NCI-H526 (cell line): ENCODE measurements at places on chromosomes 13 and 19.

DNA sequence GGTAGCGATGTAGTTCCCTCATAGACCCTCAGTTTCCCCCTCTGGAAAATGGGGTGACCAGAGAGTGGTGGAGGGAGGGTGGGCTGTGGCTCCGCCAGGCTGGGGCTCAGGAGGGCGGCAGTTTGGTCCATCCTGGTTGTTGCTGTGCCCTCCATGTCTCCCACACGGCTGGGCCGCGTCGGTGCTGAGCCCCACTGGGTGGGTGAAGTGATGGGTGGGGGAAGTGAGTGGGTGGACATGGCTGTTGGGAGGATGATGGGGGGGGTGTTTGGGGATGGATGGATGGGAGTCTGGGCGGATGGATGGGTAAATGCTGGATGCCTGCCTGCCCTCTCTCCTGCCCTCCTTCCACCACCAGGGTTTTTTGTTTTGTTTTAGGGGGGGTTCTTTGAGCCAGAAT is 16.6 kb upstream of the EHD2 start:
- no peak for DNase-seq

- DNase-seq = no peak
These were observed 50.7 kb downstream of the LHFPL6 start for GRCh38 chr13:39552246-39552645.

DNA sequence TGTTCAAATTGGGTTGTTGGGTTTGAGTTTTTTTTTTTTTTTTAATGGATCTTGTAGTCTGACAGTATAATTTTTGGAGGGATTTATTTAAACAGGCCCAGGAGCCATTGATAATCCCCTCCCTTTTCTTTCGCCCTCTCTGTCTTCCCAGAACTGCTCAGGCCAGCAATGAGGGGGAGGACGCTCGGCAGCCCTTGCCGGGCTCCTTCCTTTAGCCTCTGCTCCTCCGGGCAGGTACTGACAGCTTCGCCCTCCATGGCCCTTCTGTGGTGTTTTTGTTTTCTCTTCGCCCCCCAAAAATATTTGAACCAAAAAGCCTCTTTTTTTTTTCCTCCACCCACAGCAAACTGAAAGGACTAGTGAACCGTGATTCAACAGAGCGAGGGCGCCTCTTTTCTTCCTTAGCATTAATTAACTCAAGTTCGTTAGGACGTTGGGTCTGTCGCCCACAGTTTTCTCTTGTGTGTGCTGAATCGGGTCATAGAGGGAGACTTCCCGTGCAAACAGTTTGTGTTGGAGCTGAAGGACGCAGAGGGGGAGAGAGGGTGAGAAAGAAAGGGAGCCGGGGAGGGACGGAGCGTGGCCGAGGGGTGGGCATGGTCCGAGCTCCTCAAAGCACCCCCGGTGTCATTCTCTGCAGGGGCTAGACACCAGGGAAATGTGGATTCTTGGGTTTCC is 21.5 kb downstream of the NFIX start:
- DNase-seq = no peak

- peak; percentile 61 for DNase-seq
These were observed at the start of gene GIPR for GRCh38 chr19:45667620-45668341. TSS of gene GIPR (plus strand) at chr19:45668221. CDS start at chr19:45669521, 1,300 bp downstream.

DNA sequence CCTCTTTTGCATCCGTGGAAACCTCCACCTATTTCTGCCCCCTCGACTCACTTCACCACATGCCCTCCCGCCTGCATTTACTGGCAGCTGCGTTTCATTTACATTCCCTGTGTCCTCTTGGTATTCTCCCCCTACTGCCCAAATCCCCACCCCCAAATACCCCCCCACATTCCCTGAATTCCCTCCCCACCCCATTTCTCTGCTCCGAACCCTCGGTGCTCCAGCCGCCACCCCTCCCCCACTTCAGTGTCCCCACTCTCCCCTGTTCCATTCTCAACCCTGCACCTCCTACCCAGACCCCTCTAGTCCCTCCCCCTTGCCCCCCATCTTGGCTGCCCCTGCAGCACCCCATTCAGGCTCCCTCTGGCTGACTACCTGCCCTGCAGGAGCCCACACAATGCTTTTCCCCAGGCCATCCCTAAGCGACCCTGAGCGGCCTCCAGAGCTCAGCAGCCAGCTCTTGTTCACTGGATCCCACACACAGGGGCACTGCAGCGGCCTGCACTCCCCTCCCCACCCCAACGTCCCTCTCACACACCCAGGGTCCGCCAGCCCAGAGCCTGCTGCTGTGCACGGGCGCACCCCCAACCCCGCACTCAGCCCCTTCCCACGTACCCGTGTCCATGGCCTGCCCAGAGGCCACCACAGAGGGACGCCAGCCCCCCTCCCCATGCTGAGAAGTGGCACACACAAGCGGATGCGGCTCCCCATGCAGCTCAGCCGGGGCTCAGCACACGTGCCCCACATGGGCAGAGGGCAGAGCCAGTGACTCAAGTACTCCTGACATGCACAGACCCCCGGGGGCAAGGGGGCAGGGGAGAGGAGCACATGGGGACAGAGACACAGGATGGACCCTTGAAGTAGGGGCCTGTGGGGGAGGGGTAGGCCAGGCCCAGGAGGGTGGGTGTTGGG is 26.3 kb downstream of the SHANK1 start:
- DNase-seq = no peak

DNA sequence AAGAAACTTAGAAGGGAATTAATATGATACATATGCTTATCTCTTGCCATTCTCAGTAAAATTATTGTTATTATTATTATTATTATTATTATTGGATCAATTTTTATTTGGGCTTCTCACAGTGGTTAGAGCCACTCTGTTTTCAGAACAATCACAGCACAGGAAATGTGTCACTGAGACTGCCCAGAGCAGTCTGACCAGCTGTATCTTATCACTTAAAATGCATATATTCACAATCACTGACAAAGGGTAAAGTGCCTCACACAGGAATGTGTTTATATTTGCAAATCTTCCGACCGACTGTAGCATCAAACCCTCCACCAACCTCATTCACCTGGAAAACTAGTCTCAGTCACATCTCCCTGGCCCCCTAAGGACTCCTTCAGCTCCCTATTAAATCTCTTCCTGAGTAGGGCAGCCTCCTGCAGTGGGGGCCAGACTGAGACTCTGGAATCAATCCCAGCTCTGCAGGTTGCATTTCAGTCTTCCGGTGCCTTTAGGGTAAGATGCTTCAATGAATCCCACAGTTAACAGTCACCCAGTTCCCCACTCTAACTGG is 738.3 kb upstream of the SLITRK5 start:
- DNase-seq = no peak

DNA sequence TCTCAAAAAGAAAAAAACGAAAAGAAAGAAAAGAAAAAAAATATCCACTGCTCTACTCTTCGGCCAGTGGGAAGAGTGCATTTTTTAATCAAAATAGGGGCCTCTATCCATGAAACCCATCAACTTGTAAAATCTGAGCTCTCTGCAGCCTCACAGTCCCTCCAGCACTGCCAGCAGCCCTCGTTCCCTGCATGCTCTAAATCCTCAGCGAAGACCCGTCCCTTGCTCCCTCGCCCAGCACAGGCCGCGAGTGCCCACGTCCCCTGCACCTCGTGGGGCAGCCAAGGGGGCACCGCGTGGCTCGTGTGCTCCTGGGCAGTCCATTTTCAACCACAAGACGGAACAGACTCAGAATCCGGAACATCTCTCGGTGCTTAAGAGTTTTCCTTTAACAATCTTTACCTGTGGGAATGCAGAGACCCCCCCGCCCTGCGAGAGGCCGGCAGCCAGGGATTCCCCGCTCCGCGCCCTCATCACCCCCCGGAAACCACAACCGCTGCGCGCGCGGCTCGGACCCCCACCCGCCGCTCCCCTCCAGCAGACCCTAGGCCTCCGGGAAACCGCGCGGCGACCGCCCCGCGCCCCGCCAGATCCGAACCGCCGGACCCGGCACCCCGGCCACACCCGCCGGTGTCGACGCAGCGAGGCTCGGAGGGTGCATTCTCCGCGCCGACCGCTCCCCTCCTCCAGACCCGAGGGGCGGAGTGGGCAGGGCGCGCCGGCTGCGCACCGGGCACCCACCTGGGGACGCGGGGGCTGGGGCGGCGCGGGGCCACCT is 638 bp downstream of the ANKRD27 start:
- peak; percentile 19 for DNase-seq

DNA sequence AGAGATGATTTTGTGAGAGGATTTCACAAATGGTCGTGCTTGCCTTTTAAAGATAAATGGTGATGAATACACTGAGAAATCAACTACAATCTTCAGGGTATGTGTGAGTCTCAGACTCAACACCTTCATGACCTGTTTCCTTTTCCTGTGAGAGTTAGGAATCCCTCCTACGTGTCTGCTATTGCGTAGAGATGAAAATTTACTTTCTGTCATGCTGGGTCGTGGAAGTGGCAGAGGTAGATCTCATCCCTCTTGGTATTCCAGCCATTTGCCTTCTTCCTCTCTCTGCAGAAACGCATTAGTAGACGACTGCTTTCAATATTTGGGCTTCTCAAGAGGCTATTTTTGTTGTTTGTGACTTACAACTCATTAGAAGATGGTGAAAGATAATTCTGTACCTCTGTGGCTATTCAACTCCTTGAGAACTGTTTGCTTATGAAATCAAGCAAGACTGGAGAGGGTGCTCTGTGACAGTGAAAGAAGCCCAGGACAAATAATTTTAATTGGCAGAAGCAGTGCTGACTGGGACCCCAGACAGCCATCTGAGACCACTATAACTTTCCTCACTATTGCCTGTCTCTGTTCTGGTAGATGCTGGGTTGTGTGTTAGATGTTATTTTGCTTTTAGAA is 233.1 kb downstream of the LACC1 start:
- DNase-seq = no peak
